Activated T-helper 1 cell treated with anti-CD3 and anti-CD28 coated beads, Interleukin-2, amount 50 U/mL, for 16 hours (primary cell): ENCODE measurements at places on chromosomes 2 and 18.

DNA sequence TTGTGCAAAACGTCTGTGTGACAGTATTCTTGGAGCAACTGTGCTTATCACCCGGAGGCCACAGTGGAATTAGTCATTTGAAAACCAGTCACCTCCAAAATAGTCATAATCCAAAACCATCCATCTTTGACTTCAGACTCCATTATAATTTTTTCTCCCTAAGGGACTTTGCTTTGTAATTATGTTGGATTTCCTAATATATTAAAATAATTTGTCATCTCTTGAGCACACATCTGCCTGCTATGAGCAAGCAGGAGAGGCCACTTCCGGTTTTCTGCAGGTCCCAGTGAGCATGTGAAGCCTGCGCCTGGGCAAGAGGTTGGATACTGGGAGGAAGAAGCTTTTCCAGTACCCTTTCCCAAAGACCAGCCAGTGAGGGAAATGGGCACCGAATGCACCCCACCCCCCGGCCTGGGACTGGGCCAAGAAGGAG lies 57.7 kb downstream of the ODC1 start:
- DNase-seq = no peak

- no peak for DNase-seq
Observed at GRCh38 chr2:199309973-199310372, 147.8 kb downstream of the SATB2 start.

DNA sequence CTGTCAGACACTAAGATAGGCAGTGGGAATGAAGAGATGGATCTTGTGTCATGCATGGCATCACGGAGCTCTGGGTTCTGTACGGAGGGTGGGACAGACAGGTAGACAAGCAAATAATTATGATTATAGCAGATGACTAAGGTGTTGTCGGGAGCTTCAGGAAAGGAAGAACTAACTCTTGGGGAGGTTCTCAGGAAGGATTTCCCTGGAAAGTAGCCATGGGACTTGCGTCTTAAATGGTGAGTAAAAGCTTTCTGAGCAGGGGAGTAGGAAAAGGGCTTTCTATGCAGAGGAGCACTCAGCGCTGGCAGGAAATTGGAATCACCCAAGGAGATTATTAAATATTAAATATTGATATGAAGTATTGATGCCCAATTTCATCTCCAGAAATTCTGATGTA lies 35.5 kb downstream of the ATOH8 start:
- DNase-seq = no peak

DNA sequence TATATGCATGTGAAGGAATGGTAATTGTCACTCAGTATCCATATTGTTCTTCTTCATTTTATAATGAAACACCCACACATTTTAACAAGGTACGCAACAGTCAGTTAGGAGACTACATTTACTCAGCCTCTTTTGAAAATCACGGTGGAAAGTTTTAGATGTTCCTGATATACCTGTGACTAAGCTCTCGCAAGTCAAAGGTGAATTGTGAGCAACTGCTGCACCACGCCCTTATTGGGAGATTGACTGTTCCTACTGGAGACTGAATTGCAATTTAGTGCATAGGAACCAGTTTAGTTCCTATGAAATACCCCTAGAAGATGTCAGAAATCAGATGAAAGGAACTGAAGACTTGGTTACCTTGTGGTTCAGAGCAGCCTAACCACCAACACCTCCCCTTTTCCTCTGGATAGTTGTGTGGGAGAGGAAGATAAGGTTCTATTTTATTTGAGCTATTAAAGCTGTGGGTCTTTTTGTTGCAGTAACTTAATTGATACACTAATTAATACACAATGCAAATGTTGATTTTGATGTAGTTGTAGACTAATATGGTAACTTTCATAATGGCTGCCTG lies 1280.5 kb upstream of the CDH2 start:
- no peak for DNase-seq

- DNase-seq = no peak
Observed at GRCh38 chr2:159009940-159010339, 41.5 kb downstream of the TANC1 start.
